ENCODE measurements at places on chromosomes 3 and 15. TPM values are rescaled to one million over a fixed set of nuclear protein-coding genes. Genes with fewer than 3 reads are reported as not detected.
A peak's percentile ranks its signal among the peaks of the same experiment; 100 is the strongest.

DNA sequence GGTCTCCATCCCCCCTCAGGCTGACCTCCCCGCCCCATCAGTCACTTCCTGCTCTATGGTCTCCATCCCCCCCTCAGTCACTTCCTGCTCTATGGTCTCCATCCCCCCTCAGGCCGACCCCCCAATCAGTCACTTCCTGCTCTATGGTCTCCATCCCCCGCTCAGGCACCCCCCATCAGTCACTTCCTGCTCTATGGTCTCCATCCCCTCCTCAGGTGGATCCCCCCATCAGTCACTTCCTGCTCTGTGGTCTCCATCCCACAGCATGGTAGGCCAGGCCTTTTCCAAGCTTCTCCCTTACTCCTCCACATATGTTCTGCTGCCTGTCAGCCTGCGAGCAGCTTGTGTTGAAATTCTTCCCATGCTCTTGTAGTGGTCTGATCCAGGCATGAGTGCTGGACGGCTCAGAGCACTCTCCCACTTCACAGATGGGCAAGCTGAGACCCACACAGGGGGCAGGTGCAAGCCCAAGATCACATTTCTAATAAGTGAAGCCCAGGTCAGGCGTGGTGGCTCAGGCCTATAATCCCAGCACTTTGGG is 36.8 kb downstream of the BDH1 start:
- DNase-seq: no peak

DNA sequence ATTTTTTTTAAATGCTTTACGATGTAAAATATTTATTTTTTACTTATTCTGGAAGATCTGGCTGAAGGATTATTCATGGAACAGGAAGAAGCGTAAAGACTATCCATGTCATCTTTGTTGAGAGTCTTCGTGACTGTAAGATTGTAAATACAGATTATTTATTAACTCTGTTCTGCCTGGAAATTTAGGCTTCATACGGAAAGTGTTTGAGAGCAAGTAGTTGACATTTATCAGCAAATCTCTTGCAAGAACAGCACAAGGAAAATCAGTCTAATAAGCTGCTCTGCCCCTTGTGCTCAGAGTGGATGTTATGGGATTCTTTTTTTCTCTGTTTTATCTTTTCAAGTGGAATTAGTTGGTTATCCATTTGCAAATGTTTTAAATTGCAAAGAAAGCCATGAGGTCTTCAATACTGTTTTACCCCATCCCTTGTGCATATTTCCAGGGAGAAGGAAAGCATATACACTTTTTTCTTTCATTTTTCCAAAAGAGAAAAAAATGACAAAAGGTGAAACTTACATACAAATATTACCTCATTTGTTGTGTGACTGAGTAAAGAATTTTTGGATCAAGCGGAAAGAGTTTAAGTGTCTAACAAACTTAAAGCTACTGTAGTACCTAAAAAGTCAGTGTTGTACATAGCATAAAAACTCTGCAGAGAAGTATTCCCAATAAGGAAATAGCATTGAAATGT is 15.6 kb downstream of the THBS1 start:
- DNase-seq: no peak

DNA sequence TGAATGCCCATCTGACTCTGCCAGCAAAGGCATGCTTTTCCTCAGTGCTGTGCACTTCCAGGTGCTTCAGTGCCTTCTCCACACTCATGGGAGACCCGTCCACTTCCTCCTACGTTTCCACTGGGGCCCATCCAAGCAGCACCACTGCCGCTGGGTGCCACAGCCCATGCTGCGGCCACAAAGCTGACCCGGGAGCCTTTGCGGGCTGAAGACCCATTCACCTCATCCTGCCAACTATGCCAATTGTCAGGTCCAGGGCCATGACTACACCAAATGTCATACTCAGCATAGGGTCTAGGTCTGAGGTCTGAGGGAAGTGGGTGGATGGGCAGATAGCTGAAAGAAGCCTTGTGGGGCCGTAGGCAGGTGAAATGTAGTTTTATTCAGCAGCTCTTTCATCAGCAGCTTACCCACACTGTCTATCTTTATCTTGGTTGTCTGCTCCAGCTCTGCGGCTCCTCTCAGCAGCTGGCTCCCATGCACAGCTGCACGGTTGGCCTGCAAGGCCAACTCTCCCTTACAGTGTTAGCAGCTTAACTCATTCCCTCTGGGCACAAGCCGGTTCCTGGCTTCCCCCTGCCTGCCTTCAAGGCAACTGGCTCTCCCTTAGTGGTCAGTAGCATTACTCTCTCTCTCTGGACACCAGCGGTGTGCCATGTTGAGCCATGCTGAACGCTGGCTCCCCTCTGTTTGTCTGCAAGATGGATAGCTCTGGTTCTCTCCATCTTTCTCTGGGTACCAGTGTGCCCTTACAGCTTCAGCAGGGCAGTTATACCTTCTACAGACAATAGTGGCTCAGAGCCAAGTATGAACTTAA is 63.7 kb upstream of the SIAH2 start:
- DNase-seq: no peak

DNA sequence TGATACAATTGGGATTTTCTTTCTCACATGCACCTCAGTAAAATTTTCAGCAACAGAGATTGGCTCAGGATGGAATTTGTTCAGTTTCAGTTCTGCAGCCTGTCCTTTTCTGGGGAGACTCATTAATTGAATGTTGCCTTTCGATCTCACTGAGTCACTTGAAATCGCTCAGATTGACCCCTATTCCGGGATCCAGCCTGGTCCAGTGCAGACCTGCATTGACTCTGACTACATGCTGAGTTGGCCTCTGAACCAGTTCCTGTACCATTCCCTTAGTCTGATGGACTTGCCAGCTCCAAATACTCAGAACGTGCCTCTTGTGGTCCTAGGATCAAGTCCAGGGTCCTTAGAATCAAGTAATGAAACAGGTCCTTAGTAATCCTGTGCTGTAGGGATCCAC is 9.4 kb downstream of the IGF1R start:
- DNase-seq: no peak

DNA sequence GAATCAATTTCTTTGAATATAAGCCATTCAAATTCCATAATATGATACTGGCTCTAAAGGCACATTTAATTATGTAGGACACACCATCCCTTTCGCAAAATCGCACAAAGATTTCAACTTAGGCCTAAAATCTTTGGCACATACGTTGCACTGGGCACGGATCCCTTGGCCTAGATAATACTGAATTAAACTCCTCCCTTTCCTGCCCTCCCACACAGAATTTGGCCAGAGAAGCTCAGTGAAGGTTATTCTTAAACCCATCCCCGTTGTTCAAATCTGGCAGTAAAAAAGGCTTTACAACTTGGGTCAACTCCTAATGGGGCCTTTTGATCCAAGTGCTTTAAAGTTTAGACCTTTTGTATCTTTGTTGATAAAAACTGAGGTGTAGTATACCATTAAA is 247.2 kb downstream of the PTPRG start:
- DNase-seq: no peak

GRCh38 chr15:97962263-97962662 is 1.8 kb downstream of the ARRDC4 start:
- DNase-seq: no peak

DNA sequence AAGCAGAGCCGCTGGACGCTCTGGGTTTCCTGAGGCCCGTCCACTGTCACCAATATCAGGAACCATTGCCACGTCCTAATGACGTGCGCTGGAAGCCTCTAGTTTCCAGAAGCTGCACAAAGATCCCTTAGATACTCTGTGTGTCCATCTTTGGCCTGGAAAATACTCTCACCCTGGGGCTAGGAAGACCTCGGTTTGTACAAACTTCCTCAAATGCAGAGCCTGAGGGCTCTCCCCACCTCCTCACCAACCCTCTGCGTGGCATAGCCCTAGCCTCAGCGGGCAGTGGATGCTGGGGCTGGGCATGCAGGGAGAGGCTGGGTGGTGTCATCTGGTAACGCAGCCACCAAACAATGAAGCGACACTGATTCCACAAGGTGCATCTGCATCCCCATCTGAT is 3.3 kb downstream of the RHO start:
- no peak for DNase-seq

- DNase-seq: no peak
Observed at GRCh38 chr15:66503780-66504562, 684 bp downstream of the RPL4 start.

GRCh38 chr3:155425396-155425795 is 131.9 kb upstream of the STRIT1 start:
- DNase-seq: no peak

GRCh38 chr15:41627203-41627602 is 33.0 kb upstream of the MGA start:
- DNase-seq: no peak

DNA sequence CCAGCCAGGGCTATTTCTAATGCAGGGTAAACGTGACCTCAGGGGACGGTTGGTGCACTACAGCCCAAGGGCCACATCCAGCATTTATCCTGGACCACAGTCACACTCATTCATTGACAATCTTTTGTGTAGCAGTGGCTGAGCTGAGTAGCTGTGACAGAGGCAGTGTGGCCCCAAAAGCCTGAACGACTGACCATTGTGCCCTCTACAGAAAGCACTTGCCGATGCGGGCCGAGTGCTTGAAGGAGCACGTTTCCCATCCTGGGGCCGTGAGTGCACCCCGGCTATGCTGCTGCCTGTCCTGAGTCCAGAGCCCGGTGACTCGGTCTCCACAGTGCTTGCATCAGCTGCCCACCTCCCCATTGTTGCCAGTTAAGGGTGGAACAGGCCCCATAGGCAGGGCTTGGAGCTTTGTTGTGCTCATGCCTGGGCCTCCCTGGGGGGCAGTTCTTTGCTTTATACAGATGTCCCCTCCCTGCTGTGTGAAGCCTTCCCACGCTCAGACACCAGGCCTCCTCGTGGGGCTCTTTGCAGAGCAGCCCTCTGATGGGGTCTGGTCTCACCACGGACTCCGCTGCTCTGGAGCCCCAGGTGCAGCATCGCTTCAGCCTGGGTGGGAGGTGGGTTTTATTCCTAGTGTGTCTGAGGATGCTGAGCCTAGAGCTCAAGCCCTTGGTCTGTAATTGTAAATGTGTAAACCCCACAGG is 13.0 kb upstream of the SNRPA1 start:
- peak; percentile 81 for DNase-seq

GRCh38 chr15:78315686-78316282 is 16.4 kb upstream of the SKIC8 start:
- peak; percentile 33 for DNase-seq

- DNase-seq: no peak
Observed at GRCh38 chr15:39172380-39173281, 408.2 kb upstream of the THBS1 start.

- DNase-seq: no peak
Observed at GRCh38 chr3:42814914-42815507, 5.8 kb downstream of the ACKR2 start.

GRCh38 chr15:101108461-101108775 is 143.4 kb downstream of the CHSY1 start:
- DNase-seq: no peak

- DNase-seq: no peak
Observed at GRCh38 chr3:185172086-185173049, 19.5 kb upstream of the C3orf70 start.

DNA sequence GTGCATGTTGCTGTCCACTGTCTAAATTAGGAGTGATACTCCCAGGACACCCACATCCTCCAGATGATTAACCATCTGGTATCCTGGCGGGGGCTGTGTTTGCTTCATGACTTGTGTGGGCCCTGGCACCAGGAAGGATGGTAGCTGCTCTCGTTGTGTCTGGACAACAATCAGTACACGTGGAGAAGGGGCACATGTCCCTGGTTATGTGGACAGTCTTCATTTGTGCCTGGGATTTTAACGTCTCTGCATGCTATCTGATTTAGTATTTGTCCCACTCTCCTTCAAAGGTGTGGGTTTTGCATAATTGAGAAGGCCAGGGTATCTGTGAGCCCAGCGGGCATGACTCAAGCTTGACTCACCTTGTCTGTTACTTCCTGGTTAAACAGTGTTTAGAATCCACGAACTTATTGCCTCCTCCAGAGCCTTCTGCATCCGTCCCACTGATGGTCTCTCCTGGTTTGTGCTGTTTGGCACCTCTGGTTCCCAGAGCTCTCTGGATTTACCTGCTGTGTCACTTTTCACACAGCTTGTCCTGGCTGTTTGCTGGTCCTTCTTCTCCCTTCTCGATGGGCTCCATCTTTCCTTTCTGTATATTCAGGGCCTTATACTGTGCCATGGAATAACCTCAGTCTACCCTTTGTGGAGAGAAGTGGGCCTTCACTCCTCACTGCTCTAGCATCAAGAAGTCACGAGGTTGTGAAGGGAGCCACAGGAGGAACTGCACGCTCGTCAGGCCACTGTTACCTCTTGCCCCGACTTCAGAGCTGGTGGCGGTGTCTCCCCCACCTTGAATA is 32.5 kb downstream of the ARNT2 start:
- DNase-seq: no peak

The AZI2 gene
- 109 TPM for total RNA-seq
